ENCODE measurements at places on chromosomes 16 and 17.

DNA sequence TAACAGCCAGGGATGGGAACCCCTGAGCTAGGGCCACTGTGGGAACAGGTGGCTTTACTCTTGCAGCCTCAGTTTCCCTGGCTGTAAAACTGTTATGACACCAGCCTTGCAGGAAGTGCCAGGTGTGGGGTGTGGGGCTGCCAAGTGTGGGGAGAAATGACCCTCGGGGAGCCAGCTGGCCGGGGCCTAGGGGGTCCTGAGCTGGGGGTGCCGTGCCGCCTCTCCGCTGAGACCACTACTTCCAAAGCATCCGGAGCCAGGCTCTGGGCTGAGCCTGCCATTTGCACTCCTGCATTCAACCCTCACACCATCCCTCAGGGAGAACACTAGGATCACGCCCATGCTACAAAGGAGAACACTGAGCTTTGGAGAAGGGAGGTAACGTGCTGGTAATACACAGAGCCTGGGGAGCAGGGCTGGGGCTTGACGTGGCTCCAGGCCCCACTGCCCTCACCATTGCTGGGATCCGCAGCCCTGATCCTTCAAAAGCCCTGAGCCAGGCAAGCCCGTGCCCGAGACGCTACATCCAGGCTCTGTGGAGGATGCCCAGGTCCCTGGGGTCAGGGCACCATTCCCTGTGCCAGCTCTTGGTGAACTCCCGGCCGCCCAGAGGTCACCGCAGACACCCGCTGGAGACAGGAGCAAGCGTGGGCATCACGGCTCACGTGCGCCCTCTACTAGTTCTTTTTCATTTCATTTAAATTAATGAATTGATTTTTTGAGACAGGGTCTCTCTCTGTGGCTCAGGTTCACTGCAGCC is 28.8 kb upstream of the GINS2 start:
- DNase-seq = peak; percentile 35

- no peak for DNase-seq
Observed at GRCh38 chr17:79023886-79024771, at the start of gene C1QTNF1. C1QTNF1 (plus strand) TSS chr17:79024169; CDS start chr17:79043969, 19,800 bp downstream.

- no peak for DNase-seq
Observed at GRCh38 chr17:70055000-70055399, 20.0 kb upstream of the KCNJ16 start.

GRCh38 chr16:3112058-3112880 is at the start of gene ZNF205:
ZNF205 (plus strand) TSS chr16:3112586; CDS start chr16:3113431, 845 bp downstream.
- no peak for DNase-seq

- no peak for DNase-seq
Observed at GRCh38 chr17:2233441-2233947, 70.1 kb downstream of the SMG6 start.

DNA sequence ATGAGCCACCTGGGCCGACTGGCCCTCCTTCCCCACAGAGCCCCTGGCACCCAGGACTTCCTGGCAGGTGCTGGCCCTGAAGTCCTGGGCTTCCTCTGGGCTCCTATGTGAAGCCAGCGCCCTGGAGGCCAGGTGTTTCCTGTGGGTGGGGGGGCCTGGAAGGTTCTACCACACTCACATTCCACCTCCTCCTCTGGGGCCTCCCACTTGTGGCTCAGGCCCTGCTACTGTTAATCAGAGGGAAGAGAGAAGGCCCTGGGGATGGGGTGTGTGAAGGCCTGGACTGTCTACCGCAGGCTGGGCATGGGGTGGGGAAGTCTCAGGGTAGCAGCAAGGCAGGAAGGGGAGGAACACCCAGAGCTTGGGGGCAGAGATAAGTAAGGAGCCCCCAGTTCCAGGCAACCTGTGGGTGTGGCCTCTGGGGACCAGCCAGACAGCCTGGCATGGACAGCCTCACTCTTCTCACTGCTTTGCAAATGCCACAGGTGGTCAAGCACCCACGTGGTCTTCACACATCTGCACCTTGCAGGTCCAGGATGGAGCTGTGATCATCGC is 111.9 kb upstream of the TNRC6C start:
- DNase-seq = no peak

DNA sequence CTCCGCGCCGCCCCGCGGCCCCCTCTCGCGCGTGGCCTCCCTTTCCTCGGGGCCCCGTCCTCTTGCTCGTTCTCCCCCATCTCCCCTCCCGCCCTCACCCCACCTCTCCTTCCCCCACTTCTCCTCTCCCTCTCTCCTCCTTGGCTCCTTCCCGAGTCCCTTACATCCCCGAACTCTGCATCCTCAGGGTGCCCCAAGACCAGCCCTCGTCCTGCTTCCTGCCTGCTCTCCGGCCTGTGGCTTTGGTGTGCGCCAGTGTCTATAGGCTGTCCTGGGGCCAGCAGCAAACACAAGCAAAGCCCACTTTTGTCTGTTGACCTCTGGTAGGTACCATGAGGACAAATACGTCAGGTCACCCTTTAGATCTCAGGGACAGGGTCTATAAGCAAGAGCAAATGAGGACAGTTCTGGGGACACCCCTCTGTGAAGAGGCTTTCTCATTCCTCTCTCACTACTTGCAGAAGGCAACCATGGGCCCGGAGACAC is 284 bp upstream of the COPZ2 start:
- no peak for DNase-seq

DNA sequence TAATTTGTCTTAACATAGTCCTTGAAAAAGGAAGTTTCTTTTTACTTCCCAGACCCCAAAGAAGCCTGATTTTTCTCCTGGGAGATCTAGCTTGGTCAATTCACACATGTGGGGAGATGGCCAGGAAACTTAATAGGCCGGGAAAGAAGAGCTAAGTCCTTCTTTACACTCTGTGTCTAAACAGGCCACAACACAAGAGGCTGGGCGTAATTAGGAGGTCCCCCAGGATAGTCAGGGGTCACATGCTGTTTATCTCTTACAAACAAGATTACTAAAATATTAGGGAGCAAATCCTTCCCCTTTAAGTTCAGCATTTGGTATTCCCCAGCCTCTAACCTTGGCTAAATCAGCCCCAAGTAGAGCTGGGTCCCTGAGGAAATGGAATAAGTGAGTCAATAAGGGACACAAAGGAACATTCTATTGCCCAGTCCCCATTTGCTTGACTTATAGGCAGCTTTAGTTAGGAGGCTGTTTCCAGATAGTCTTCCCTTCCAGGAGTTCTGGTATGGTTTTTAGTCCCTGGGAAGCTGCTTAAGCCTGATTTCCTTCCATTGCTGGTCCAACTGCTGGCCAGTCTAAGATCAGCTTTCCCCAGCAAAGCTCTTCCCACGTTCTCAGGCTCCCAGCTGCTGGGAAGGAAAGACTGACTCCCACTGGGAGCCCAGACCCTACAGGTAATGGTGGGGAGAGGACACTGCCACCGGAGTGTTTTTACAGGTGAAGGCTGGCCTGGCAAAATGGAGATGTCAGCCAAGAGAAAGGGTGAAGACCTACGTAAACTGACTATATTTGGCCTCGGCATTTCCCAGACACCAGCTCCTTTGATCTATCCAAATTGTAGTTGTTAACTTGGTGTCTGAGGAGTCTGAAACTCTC is 14.1 kb upstream of the HOXB9 start:
- DNase-seq = no peak

DNA sequence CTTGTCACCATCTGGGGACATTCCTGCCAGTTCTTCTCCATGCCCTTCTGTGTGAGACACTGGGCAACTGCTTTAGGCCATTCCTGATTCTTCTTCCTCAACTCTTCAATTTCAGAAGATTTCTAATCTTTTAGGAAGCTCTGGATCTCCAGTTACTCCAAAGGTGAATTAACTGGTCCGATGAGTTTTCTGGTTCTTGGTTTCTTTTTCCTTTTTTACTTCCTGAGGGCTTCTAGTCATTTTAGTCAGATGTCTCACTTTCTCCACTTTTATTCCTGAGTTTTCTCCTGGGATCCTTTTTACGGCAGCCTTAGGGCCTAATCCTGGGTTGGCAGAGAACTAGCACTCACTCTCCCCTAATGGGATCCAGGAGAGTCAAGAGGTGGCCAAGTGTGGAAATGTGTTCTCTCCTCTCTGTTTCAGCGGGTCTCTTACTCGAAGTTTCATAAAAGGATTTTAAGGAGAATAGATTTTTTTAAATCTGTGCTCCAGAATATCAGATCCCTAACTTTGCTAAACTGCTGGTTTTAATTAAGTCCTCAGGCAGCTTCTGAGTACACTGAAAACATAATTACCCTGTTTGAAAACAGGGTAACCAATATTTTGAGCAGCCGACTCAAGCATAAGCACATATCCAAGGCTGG is 107.6 kb downstream of the RMI2 start:
- DNase-seq = no peak

GRCh38 chr17:4806777-4807604 is at the start of gene PLD2:
PLD2 (plus strand) TSS chr17:4807152; CDS start chr17:4807773, 621 bp downstream.
- DNase-seq = peak; percentile 67

DNA sequence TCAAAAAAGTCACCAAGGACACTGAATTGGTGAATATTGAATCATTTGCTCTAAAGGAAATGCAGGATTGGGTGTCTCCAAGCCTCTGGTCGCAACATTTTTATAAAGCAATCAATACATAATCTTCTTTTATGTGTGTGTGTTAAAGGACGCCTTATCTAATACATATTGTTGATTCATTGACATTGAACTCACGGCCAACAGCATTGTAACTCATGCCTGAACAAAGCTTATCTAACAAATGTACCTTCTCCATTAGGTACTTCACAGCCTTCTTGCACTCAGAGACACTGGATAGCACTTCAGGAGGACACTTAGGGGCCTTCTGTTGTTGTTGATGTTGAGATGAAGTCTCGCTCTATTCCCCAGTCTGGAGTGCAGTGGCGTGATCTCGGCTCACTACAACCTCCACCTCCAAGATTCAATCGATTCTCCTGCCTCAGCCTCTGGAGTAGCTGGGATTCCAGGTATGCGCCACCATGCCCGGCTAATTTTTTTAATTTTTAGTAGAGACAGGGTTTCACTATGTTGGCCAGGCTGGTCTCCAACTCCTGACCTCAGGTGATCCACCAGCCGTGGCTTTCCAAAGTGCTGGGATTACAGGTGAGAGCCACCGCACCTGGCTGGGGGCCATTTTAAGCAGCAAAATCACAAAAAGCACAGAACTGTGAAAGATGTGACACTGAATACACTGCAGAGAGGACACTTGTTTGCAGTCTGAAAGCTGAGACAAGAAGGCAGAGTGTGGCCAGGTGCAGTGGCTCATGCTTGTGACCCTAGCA is 13.2 kb upstream of the PDXDC1 start:
- DNase-seq = no peak

DNA sequence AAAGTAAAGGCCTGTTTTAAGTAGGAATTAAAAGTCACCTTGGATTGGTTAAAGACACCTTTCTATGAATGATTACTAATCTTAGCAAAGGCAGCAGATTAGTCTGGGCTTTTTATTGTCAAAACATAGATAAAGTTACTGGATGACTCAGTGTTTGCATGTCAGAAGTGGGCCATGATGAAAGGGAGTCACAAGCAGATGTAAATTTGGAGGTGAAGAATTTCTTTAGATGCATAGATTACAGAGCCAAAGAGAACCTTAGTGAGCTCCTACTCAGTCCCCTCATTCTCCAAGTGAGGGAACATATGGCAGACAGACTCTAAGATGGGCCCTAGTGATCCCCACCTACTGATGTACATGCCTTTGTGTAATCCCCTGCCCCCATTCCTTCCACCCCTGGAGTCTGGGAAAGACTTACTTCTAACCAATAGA is 124.5 kb downstream of the HS3ST3A1 start:
- no peak for DNase-seq

DNA sequence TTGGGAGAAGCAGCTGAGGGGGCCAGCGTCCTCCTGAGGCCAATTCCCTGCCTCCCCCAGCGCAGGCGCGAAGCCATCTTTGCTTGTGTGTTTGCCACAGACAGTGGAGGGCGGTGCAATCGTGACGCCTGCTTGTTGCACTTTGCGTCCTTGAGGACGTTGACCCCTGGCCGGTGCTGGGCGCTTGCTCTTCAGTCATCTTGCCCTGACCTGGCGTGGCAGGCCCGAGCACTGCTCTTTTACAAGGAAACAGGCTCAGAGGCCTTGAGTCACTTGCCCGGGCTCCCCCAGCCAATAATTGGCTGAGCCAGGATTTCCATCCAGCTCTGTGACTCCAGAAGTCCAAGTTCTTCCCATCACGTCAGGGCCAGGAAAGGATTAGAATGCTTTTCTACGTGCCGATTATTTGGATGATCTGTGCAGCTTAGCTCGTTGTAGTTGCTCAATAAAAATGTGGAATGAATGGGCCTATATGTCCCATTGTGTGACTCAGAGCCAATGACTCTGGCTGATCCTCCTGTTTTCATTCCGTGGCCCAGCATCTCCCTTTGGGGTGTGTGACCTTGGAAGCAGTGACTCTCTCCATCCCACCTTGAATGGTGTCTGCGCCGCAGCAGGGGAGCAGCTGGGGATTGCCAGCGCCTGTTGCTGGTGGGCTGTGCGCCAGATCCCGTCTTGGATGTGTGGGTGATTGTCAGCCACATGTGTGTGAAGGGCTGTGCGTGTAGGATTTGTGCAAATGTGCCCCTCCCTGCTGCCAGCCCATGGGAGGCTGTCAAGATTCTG is 214.1 kb downstream of the SEC14L1 start:
- no peak for DNase-seq

GRCh38 chr17:58338841-58339754 is 10.5 kb upstream of the TSPOAP1 start:
- no peak for DNase-seq

DNA sequence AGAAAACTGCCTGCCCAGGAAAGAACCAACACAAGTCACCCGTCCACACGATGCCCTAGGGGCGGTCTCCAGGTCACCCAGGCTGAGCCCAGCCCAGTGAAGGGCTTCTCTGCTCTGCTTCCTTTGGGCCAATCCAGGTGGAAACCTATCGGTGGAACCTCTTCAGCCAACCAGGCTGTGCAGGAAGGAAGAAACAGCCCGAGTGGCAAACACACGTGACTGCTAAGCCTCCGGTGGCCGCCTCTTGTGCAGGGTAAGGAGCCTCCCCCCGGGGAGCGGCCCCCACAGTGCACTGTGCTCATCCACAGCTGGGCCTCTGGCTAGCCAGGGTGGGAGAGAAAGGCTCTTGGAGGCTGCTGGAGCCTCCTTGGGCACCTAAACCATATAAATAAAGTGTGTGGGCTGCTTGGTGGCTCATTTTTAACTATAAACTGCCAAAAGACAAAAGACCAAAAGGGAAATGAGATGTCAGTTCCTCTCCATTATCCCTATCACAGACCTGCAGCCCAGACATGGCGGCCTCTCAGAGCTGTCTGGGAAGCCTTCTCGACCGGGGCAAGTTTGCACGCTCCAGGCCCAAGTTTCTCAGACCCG is 2.4 kb downstream of the RTN4RL1 start:
- DNase-seq = no peak

DNA sequence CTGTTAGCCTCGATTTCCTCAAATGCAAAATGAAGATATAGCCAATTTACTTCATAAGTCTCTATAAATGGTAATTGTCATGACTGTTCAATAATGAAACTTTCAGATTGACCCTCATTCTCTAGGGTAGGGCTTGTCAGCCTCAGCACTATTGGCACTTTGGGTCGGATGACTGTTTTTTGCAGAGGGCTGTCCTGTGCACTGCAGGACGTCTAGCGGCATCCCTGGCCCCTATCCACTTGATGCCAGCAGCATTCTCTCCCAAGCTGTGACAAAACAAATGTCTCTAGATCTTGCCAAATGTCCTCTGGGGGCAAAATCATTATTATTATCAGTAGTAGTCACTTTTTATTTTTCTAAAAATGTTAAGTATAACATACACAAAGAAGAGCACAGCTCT is 24.6 kb downstream of the CDH11 start:
- DNase-seq = no peak

GRCh38 chr17:45087504-45087975 is 26.4 kb downstream of the NMT1 start:
- no peak for DNase-seq

GRCh38 chr16:62014319-62014923 is 21.8 kb downstream of the CDH8 start:
- no peak for DNase-seq

All from stimulated activated CD8-positive, alpha-beta memory T cell treated with anti-CD3 and anti-CD28 coated beads, Interleukin-15, amount 100 ng/mL, for 1 hour (primary cell).